ENCODE measurements at places on chromosomes 1 and 21.

GRCh38 chr1:183304440-183305107, 113.6 kb downstream of the NMNAT2 start:
- DNase-seq: no peak

DNA sequence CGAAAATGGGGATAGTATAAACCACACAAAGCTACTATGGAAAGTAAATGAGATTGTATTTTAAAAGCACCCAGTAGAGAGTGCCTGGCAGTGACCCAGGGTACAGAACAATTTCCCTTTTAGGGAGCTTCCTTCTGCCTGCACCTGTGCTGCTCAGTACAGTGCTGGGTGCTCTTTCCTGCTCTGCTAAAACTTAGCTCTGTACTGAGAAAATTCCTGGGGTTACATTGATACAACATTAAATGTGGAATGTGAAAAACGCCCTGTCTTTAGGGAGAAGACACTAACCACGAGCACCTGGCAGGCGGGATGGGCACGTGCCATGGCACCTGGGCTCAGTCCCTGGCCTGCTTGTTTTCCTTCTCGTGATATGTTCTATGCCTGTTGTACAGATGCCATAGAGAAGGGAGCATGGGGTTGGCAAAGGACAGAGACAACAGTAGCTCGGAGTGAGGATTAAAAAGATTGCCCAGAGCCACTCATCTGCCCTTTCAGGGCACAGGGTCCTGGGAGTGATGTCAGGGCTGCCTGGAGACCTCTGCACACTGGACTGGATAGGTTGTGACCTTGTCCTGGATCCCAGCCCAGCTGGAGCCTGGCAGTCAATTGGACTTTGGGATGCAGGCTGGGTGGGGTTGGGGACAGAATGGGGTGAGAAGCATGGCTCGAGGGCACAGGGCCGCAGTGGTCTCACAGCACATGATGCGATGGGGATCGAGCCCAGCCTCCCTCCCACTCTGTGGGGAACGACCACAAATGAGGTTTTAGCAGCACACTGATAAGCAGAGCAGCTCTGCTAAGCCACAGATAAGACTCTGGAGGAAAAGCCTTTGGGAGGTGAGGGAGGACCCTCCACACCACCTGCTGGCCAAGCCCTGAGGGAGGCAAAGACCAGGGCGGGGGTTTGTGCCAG, 4.2 kb downstream of the SPATA46 start:
- DNase-seq: no peak

DNA sequence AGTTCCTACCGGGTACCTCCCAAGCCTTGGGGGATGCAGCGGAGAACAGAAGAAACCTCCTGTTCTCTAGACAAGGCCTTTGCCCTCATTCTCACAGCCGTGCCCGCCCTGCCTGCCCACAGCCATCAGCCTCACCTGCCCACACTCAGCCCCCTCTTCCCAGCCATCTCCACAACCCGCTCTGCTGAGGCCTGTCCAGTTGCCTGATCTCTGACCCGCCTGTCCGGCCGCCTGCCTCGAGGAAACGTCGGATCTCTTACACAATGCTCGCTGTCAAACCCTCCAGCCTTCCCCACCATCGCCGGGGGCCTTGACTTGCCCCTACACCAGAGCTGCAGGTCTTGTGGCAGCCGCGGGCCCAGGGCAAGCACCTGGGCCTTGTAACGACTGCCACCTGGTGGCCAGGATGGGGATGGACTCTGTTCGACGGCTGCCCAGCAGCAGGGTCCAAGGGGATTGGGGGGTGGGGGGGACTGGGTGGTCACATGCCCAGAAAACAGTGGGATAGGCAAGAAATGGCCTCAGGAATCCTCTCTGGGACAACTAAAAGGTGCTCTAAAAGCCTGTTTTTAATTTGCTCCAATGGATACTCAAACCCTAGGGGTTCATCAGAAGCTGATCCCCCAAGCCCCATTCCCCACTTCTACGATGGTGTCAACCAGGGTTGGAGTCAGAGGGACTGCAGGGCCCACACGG, 31.0 kb downstream of the SLC45A1 start:
- peak; percentile 66 for DNase-seq

DNA sequence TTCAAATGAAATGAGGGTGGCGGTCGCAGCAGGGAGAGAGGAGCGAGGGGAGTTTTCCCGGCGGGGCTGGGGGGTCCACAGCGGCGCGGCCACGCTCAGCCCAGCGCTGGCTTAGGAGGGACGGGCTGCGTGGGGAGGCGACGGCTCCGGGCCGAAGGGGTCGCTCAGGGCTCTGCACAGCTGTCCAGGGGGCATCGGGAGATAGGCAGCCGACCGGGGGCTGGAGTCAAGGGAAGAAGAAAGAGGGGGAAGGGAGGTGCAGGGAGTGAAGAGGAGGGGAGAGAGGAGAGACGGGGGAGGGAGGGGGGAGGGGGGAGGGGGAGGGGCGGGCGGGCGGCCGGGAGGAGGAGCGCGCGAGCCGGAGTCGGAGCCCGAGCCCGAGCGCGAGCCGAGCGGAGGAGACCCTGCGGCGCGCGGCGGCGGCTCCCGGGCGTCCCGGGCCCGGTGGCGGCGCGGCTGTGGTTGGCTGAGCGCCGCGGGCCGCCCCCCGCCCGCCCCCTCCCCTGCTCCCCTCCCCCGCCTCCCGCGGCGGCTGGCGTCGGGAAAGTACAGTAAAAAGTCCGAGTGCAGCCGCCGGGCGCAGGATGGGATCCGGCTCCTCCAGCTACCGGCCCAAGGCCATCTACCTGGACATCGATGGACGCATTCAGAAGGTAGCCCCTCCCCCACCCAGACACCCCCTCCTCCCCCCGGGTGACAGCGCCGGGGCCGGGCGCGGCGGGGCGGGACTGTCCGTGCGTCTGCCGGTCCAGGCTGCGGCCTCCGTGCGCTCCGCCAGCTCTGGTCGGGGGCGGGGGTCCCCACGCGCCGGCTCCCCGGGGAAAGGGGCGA, at the start of gene PDE9A:
Gene PDE9A, plus strand, starts transcription at position 391 of the 831 bp plus-strand sequence. Its CDS starts 194 bp downstream, at position 585.
- peak; percentile 46 for DNase-seq

DNA sequence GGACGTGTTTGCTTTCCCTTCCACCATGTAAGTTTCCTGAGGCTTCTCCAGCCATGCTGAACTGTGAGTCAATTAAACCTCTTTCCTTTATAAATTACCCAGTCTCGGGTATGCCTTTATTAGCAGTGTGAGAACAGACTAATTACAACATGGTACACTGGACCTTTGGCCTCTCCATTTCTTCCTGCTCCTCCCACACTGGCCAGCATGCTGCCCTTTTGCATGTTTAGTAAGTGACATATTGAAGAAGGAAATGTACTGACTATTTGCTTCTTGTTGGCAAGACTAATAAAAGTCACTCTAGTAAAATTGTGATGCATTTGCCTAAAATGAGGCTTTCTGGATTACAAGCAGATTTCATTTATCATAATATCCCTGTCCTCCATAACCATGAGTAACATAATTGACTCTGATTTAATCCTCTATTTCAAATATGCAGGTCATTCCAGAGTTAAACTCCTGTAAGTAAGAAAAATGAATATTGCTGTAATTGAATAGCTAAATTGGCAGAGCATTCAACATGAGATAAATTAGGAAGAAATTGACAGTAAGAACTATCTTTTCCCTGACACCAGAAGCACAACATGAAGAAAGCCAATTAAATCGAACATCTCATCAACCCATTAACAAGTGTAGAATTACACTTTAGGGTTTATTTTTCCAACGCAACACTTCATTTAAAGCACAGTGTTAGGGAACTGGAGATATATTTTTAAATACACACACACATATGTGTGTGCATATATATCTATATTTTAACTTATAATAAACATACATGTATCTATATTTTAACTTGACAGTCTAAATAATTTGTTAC, 427.8 kb upstream of the ZP4 start:
- DNase-seq: no peak

DNA sequence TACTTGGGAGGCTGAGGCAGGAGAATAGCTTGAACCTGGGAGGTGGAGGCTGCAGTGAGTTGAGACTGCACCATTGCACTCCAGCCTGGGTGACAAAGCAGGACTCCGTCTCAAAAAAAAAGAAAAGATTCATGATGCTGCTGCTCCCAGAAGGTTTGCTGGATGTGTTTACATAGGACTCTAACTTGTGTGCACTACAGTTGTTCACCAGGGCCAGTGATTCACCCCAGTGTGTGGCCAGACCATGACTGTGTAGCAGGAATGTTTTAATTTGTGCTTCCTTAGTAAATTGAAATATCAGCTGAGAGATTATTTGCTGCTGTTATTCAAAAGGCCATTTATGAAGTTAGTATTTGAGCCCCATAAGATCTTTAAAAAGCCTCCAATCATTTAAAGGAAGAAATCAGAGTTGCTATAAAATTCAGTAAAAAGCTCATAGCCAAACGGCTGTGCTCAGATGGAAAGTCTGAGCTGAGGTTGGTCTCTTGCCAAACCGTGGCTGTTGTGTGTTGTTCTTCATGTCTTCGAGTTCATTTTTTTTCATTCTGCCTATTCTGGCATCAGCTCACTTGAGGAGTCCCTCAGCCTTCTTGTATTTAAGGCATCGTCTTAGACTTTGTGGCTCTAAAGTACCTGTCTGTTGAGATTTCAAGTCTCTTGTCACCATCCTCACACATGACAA, 18.1 kb upstream of the PGD start:
- no peak for DNase-seq

DNA sequence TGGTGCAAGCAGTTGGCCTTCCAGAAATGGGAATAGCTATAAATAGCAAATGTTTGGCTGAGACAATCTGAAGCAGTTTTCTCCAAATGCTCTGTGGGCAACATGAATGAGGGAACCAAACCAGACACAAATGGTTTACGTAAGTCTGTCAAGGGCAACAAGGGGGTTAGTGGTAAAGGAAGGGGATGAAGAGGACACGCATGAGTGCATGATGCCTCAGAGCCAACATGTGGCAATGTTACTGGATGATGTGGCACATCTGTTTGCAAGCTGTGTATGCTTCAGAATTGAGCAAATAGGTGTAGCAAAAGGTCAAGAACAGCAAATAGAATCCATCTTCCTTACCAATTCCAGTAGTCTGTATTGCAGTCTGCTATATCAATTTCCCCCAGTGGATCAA, 76.3 kb upstream of the LMO4 start:
- no peak for DNase-seq

DNA sequence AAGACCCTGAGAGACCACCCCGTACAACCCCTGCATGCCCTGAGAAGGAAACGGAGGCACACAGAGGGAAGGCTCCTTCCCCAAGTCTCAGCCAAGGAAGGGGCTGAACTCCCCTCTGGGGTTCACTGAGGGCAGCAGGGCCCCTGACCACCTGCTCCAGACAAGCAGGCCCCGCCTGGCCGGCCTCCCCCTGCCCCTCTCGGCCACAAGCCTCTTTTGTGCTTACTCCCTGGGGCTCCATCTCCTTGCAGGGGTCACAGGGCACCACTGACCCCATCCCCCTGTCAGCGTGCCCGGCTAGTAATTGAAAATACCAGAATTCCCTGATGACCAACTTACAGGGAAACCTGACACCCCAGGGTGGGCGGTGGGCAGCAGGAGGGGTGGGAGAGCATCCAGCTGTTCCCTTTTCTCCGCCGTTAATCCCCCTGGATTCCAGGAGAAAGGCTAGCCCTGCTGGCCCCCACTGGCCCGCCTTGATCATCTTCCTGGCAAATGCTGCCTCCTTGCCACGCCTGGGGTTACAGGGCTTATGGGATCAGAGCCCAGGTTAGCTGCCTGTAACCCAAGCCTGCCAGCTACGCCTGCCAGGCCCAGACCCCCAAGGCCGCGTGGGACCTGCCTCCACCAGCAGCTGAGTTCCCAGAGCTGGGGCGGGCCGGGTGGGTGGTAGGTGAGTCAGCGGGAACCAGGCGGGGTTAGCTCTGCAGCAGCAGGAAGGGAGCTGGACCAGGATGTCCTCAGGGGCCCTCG, 96.1 kb downstream of the LACTBL1 start:
- DNase-seq: no peak

GRCh38 chr1:4330805-4331766, 323.3 kb upstream of the AJAP1 start:
- DNase-seq: no peak

GRCh38 chr1:48190881-48191280, 31.6 kb upstream of the SLC5A9 start:
- DNase-seq: no peak

GRCh38 chr1:226966683-226967082, 26.6 kb downstream of the COQ8A start:
- DNase-seq: no peak

DNA sequence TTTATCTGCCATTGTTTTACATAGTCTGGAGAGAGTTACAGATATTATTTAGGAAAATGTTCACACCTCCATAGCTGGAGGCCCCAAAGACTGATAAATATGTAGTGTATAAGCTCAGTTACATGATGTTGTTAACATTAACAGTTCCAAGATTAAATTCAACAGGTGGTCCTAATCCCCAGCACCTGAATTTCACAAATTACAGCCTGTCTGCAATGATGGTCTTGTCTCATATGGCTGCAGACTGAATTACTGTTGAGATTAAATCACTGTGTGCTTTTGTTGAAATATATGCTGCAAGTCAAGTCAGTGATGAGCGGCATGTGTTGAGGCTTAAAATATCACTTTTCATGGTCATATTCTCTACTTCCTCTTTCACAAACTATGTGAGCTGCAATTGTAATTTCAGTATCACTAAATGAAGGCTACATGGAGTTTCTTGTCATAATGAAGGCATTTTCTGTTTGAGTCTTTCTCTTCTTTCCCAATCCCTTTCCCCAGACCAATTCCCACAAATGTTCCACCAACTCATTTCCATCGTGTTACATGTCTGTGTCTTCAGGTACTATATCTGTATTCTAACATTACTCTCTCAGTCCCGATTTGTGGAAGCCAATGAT, 4.2 kb downstream of the ST6GALNAC5 start:
- DNase-seq: no peak

DNA sequence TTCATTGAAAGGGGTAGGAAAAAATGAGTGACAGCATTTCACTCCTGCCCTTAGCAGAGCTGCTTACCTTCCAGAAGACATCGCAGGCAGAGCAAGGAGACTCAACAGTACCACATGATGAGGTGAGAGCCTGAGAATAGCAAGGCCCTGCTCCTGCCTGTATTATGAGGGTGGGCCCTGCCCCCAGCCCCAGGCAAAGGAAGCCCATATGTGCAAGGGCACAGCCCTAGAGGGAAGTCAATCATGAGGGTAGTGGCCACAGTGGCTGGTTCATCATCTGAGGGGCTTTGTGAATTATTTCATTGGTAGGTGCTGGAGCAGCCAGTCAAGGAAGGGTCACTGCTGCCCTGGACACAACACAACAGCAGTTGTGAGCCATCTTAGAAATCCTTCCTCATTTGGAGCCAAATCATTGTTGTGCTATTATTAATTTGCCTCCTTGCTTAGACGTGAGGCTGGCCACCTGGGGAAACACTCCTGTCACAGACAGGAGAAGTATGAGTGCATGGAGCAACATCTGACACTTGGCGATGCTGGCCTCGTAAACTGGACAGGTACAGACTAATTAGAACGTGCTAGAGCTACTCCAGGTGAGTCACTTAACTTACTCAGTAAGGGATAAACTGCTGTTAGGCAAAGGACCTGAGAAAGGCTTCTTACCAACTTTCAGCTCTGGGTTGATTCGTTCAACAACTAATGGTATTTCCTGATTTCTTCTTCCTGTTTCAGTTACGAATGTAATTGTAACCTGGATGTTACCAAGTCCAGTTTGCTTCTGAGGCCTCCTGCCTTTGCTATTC, 22.7 kb upstream of the ACBD6 start:
- DNase-seq: no peak

GRCh38 chr1:91819038-91819788, 66.7 kb downstream of the TGFBR3 start:
- DNase-seq: no peak

Measured in activated CD4-positive, alpha-beta T cell treated with anti-CD3 and anti-CD28 coated beads for 4 hours (primary cell).